ENCODE measurements at places on chromosomes 4 and X. TPM values are rescaled to one million over a fixed set of nuclear protein-coding genes. Genes with fewer than 3 reads are reported as not detected.

Gene BTK
- total RNA-seq, result 1.3 TPM

Gene FOXR2
- total RNA-seq, result not detected

GRCh38 chr4:80074651-80075050 lies 1.6 kb upstream of the ANTXR2 start:
- no peak for DNase-seq

- DNase-seq, result no peak
These were observed 238.1 kb upstream of the PPP1R2C start for GRCh38 chrX:43016021-43016420.

- DNase-seq, result no peak
These were observed 775 bp downstream of the KCTD8 start for GRCh38 chr4:44447563-44448504.

- DNase-seq, result no peak
These were observed 2.2 kb upstream of the HTR2C start for GRCh38 chrX:114581528-114582263.

Data from cardiac septum (tissue), 1 donor.